ENCODE measurements at places on chromosomes 5 and 9.

- no peak for DNase-seq
These were observed 105.0 kb upstream of the PPP1R26 start for GRCh38 chr9:135374591-135374990.

- no peak for DNase-seq
These were observed 16.5 kb downstream of the SPACA9 start for GRCh38 chr9:132894862-132895835.

- DNase-seq, result no peak
These were observed 15.2 kb upstream of the HOMER1 start for GRCh38 chr5:79529110-79529509.

- DNase-seq, result peak; percentile 58
These were observed 31.6 kb downstream of the ADAM19 start for GRCh38 chr5:157543825-157544622.

- no peak for DNase-seq
These were observed 70.5 kb upstream of the RNU6ATAC start for GRCh38 chr9:134234687-134235359.

GRCh38 chr9:80437825-80438224, 866.1 kb downstream of the TLE4 start:
- no peak for DNase-seq

GRCh38 chr5:169788168-169788567, 151.1 kb downstream of the DOCK2 start:
- DNase-seq, result peak; percentile 93

GRCh38 chr5:116444373-116445295, 130.0 kb downstream of the SEMA6A start:
- no peak for DNase-seq

DNA sequence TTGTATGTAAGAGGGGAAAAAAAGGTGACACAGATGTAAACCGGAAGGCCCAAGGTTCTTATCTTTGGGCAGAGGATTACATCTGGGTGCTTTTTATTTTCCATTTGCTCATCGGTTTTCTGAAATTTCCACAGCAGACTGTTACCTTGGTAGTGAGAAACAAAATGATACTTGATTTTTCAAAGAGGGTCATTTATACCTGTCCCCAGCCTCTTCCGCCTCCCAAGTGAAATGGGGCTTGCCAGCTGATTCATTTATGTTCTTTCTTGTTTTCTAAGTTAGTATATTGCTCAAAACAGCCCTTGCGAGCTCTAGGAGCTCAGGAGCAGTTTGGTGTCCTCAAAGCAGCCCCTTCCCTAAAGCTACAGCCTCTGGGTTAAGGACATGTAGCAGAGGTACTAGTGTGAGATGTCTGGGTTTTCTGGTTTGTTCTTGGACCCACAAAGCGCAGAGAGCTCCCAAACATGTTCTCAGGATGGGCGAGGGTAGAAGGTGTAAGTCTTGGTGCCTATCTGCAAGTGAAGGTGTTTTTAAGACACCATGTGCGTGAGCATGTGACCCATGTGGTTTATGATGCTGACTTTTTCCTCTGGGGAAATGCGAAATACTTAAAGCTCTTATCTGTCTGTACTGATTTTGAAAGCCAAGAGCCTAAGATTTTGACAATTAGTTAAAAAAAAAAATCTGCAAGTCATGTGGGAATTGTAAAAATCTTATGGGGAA, 38.3 kb downstream of the DAPK1 start:
- DNase-seq, result no peak

- DNase-seq, result no peak
These were observed 10.7 kb downstream of the PCDHAC2 start for GRCh38 chr5:140977003-140977402.

DNA sequence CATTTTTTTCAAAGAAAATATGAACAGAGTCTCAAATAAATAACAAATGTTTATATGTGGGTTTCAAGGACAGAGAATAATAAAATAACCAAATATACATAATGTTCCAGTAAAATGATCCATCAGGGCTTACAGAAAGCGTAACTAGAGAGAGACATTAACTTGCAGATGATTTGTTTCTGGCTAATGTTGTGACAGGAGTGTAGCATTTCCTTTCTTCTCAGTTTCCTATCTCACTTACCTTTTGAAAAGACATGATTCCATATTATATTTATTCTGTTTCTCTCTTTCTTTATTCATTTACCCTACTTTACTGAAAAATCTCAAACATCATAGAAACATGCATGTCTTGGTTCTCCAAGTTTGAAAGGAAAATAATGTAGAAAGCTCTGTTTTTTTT, 451.3 kb upstream of the CDH9 start:
- no peak for DNase-seq

DNA sequence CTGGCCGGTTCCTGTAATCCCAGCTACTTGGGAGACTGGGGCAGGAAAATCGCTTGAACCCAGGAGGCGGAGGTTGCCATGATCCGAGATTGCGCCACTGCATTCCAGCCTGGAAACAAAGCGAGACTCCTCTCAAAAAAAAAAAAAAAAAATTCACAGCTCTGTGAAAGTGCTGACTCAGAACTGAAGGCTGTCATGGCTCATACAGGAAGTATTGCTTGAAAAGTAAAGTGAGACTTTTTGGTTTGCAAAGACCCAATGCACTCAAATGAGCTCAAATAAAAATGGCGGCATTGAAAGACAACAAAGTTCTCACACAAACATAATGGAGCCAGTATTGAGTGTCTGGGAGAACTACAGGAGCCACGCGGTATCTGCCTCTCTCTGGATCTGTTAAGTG, 202.1 kb downstream of the FBXL7 start:
- DNase-seq, result peak; percentile 60

DNA sequence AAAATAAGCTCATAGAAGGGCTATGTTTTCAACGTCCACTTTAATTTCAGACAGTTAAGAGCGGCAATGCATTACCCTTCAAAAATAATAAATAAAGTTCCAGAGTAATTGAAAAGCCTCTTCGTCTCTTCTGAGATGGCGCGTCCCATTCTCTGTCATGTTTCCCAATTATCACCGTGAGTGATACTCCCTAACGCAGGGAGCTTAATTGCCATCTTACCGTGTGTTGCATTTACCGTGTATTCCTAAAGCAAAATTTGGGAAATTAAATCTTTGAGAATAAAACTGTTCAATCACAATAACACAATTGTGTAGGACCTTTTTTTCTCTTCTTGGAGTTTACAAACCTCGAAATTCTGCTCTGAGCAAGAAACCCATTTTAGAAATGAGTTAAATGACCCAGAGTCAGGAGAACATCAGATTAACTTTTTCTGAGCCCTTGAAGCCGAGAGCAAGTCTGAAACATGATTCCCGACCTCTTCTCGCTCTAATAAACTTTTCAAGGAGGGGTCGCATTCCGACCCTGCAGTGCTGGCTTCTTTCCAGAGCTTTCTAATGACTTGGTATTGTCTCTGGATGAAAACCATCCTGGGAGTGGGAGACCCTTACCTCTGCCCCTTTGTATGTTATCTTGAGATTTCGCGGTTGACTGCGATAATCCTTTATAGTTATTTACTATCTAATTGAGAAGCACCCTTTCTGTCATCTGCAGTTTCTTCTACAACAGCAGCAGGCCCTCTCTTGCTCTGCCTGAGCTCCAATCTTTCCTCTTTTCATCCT, 251.5 kb downstream of the FSTL4 start:
- no peak for DNase-seq

DNA sequence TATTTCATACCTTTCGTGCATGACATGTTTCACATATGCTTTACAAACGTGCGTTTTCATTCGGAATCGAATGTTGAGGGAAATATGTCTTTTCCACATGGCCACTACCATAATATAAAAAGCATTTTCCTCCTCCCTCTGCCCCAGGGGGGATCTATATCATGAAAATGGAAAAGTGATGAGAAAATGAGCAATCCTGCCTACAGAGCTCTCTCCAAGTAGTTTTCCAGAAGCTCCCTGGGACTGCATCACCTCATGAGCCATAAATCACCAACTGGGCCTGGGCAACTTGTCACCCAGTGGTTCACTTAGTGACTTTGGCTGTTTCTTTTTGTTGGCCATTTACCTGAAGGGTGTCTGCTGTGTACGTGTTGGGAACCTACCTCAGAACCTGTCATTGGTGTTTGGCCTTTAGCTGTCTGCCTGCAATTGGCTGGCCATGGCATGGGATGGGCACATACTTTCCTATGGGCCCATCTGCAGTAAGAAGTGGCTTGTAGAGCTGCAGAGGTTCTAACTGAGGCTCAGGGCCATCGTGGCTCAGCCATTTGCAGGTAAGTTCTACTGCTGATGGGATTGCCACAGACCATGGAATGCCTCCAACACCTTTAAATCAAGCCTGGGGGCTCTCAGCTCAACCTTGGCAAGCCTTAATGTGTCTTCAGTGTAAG, 9.5 kb upstream of the TIFAB start:
- DNase-seq, result no peak

- DNase-seq, result no peak
These were observed 1.5 kb upstream of the RETREG1 start for GRCh38 chr5:16618138-16618897.

- no peak for DNase-seq
These were observed 6.9 kb downstream of the IL17B start for GRCh38 chr5:149372076-149372795.

DNA sequence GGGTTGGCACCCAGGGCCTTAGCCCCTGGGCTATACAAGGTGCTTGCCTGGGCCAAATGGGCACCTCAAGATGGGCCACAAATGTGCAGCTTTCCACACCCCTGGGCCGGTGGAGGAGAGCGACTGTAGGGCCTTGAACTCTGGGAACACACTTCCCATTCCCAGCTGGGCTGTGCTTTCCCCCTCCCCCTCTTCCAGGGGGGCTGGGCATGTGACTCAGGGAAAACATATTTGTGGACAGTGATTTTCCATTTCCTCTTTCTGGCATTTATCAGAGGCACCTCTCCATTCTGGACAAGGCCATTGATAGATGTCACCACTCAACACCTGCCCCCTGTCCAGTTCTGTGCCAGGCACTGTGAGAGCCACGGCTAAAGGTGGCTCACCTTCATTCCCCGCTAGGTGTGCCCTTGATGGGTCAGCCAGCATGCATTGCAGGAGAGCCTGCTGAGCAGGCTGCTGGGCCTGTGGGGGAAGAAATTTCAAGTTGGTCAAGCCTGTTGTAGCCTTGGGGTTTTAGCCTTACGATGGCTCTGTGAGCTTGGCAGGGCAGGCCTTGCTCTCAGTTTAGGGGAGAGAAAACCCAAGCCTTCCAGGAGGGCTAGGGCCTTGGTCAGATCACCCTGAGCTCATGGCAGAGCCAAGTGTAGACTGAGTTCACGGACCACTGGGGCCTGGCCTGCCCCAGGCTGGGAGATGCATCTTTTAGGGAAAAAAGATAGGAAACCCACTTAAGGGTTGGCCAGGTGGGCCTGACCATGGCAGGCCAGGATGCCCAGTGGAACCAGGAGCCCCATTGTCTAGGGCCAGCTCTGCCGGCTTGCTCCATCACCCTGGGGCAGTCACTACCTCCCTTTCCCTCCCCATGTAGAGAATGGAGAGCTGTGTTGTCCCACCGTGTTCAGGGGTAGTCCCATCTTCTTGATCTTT, 113.9 kb downstream of the DAB2IP start:
- peak; percentile 83 for DNase-seq

DNA sequence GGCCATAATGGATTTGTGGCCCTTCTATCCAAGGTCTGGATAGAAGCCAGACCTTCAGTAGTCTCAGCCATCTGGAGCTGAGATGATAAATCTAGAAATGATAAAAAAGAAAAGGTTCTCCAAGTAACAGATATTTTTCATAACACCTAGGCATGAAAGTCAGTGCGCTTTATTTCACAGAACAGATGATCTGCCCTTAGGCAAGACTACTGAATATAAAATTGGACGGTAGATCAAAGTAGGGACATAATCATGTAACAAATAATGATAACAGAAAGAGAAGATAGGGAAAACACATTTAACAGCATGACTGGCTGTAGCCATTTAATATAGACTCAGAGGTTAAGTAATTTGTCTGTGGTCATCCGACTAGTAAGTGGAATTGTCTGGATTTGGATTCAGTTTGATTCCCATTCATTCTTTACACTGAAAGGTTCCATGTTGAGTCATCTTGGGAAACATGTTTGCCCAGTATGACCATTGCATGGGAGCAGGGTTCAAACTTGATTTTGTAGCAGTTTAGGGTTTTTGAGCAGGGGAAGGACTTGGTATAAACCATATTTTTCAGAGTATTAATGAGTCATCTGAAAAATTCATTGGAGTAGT, 4.1 kb upstream of the CAVIN4 start:
- DNase-seq, result no peak

- DNase-seq, result no peak
These were observed 32.1 kb upstream of the ALDH1A1 start for GRCh38 chr9:72984991-72985390.

Data from EL (cell line).